DMS153 (cell line): ENCODE measurements at places on chromosomes 2 and 18.

- DNase-seq: no peak
These were observed 886 bp downstream of the PRKCE start for GRCh38 chr2:45652090-45653031.

DNA sequence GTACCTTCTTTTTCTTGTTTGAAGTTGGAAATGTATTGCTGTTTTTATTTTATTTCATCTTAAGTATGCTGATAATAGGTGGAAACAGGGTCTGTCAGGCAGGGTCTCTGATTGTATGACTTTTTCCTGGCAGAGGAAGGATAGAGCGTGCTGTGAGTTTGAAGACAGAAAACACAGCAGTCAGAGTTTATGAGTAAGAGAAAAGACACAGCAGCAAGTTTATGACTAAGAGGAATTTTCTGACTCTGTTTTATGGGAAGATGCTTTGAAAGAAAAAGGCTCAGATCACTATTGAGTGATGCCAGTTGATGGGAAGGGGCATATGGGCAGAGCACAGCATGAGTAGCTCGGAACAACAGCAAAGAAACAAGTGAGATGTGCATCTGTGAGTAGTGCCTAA is 379.1 kb downstream of the MEIS1 start:
- no peak for DNase-seq

GRCh38 chr2:74481961-74482800 is 617 bp downstream of the CCDC142 start:
- no peak for DNase-seq

GRCh38 chr2:172080641-172081220 is 4.6 kb upstream of the DLX1 start:
- no peak for DNase-seq

GRCh38 chr2:187165936-187166610 is 282.0 kb downstream of the CALCRL start:
- no peak for DNase-seq

GRCh38 chr2:226644399-226644865 is 155.2 kb downstream of the IRS1 start:
- DNase-seq: no peak

GRCh38 chr2:199973703-199974102 is 18.3 kb downstream of the MAIP1 start:
- DNase-seq: no peak

DNA sequence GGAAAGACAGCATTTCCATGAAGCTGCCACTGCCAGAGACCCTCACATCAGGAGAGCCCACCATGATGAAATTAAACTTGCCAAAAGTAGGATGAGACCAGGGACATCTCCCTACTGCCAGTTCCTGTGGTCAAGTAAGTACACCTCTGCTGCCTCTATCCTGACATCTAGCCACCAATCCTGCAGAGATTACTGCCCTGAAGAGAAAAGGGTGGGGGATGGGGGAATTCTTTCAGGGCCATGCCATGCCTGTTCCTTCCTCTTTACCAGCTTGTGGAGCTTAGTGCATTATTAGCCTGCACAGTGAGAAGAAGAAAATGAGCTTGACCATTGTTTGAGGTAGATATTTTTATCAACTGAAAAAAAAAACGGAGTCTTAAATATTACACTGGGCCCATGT is 397.2 kb upstream of the CDH2 start:
- no peak for DNase-seq

GRCh38 chr2:216644842-216645635 is 11.8 kb downstream of the IGFBP2 start:
- DNase-seq: no peak

DNA sequence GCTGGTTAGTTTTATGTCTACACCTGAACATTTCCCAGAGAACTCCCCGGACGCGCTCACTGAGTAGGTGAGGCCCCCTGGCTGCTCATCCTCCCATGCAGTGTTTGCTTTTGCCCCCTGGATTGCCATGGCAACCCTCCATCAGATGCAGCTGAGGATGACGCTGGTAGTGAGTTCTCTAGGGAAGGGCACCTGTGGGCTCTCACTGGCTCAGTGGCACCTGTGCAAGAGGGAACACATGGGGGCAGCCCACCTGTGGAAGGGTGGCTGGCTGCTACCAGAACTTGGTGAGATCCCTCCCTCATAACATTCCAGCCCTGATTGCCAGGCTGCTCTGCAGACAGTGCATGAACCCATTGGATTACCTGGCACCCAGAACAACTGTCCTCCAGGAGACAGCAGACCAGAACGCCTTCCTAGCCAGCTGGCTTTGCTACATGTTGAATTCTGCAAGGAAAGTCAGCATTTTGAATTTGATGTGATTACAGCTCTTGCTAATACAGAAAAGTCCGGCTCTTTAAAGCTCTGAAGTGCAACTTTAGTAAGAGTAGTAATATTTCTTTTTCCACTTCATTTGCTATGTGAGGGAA is 21.7 kb downstream of the COA5 start:
- no peak for DNase-seq

- DNase-seq: no peak
These were observed 817.4 kb upstream of the ACVR2A start for GRCh38 chr2:147027436-147027835.

DNA sequence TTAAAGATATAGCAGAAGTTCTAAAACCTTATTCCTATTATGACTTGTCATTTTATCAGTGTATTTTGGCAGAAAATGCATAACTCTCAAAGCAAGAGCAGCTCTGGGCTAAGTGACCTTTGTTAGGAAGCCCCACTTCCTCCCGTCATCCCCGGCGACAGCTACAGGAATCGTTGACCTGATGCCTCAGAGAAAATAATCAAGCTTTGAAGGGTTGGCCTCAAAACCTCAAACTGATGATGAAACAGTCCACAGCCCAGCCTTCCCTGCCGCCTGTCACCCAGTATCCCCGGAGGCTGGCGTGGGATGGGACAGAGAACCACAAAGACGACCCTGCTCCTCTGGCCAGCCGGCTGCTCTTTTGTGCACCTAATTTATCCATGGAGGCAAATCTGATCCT is 65.3 kb downstream of the KCNF1 start:
- no peak for DNase-seq

DNA sequence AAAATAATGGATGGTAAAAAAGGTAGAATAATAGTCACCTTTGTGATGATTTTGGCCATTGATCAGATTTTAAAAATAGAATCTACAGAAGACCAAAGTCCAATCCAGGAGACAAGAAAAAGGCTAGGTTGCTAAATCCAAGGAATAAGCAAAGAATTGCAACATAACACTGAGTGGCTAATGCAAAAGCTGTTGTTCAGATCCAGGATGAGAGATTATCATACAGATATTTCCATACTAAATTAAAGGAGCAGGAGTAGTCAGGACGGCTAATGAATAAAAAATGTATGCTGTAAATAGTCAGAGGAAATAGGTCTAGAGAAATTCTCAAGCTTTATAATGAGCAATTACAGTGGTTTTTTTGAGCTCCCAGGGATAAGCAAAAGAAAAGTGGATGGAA is 745.9 kb upstream of the ACVR2A start:
- DNase-seq: no peak

GRCh38 chr18:42112657-42113420 is 157.8 kb downstream of the PIK3C3 start:
- no peak for DNase-seq

DNA sequence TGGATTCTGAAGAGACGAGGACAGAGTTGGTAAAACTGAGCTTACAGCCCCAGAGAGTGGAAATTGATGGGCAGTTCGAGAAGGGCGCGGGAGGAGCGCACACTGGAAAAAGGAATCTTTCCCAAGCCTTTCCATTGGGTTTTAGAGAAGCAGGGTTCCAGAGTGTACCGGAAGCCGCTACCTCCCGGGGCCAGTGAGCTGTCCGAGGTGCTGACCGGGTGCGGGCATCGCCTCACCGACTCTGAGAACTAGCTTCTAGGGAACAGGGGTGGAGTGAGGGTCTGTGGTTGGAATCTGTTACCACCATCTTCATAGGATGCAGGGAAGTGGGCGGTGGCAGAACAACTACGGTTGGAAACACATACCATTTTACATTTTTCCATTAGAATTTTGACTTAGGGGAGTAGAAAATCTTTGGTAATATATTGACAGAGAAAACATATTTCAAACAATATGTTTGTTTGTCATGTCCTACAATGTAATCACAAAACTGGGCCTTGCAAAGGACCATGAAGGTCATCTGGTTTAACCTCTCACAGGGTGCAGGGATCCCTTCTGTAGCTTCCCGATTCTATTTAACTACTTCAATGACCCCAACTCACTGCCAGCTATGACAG is 724 bp downstream of the NMS start:
- DNase-seq: no peak

- DNase-seq: no peak
These were observed 571.3 kb upstream of the CNTNAP5 start for GRCh38 chr2:123453772-123454171.

DNA sequence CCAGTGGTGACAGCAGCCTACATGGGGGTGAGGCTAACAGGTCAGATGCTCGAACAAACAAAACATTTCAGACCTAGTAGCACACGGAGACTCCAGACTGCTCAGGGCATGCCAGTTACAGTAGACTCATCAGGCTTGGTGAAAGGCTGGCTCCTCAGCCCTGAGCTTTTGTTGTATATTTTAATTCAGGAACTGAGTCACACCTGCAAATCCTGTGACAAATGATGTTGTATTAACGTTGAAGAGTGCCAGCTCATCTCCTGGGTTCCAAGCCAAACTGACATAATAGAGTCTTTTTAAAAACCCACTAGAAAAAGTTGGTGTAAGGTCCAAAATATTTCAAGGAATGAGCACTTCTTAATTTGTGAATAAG is 65.3 kb downstream of the C1D start:
- no peak for DNase-seq

- DNase-seq: peak; percentile 20
These were observed 16.0 kb upstream of the B3GNT7 start for GRCh38 chr2:231379266-231380215.

- no peak for DNase-seq
These were observed 40.5 kb downstream of the IRS1 start for GRCh38 chr2:226758921-226759640.

GRCh38 chr2:118520246-118520645 is 327.2 kb downstream of the EN1 start:
- DNase-seq: no peak

- no peak for DNase-seq
These were observed 63.8 kb upstream of the GALNT3 start for GRCh38 chr2:165857876-165858275.

GRCh38 chr2:217979151-217979811 is 23.5 kb downstream of the TNS1 start:
- no peak for DNase-seq

DNA sequence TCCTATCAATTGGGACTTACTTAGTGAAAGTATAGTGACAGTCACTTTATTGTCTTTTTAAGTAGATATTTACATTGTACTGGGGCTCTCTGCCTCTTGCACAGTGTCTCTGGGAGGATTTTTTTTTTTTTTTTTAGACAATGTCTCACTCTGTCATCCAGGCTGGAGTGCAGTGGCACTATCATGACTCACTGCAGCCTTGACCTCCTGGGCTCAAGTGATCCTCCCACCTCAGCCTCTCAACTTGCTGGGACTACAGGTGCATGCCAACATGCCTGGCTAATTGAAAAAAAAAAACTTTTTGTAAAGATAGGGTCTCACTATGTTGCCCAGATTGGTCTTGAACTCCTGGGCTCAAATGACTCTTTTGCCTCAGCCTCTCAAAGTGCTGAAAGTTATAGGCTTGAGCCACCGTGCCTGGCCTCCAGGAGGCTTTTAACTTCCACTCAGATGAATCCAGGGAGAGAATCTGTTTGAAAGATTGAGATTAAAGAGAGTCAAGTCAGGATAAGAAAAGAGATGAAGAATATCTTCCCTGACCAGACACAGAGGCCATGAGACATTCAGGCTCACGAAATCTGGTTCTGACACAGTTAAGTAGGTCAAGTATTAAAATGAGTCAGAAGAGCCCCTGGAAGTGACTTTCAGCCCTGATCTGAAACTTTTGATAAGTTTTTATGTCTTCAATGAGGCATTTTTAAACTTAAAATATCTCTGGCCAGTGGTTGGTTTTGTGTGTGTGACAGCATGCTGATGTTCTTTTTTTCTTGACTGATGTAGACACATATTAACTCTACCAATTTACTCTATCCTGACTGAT is 18.3 kb downstream of the ARHGEF33 start:
- DNase-seq: no peak

DNA sequence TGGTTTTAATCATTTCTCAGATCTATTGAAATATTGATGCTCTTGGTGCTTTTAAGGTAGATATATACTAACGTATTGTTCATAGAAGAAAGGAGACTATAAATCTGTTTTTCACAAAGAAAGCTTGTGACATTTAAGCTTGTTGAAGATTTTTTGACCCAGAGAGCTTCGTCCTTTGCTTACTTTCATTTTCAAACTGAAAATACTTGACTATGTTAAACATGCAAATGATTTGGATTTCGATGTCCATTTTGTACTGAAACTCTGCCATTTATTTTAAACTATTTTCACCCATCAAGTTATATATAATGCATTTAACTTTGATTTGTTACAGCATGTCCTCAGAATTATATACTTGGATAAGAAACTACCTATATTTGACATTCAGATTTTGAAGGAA is 85.2 kb downstream of the SLC4A10 start:
- DNase-seq: no peak

DNA sequence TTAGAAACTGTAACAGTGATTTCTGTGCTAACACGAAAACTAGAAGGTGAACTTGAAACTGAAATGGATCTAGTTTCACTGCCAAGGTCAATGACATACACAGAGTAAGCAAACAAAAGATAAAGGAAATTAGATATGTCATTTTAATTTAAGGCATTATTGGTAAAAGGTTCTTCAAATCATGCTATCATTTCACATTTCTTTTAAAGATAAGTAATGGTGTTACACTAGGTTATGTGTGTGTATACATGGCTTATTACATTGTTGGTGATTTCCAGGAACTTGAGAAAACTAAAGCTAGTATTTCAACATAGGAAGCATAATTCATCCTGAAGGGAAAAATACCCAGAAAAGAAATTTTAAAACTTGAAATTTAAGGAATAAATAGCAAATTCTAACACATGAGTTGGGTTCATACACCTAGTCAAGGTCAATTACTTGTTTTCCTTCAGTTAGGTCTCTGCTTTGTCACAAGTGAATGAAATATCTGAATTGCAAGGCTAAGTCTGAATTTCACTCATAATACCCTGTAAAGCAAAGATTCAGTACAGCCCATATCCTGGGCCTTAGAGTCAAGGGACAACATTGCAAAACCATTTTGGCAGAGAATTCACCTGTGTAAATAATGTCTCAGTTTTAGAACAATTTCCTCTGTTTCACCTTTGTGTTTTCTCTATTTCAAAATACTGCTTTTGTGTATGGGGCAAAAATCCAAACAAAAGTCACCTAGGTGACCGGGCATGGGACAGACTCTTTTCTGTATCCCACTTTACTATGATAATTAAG is 141.6 kb downstream of the SRBD1 start:
- DNase-seq: peak; percentile 71

GRCh38 chr2:111122631-111123421 is 2.1 kb downstream of the BCL2L11 start:
- peak; percentile 71 for DNase-seq
